Ureter (tissue), 1 donor: ENCODE measurements at places on chromosomes 7 and 10.

DNA sequence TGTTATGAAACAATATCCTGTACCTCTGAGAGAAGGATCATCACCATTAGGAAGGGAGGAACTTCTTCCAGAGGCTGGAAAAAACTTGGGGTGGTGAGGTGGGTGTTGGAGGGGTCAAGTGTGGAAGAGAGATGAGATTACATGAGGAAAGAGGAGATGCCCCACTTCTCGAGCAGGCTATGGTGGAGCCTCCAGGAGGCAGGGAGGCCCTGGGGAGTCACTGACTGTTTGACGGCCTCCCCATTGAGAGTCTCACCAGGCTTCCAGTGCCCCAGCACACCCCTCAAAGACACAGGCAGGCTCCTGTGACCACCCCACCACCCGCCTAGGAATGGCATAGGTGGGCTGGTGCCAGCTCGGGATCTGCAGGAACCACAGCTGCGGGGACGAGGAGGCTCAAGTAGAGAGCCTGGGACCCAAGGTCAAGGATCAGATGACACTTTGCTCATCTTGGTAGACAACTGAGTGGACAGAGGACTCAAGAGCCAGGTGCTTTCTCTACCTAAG lies 185.3 kb upstream of the GDF10 start:
- DNase-seq, result no peak

- no peak for DNase-seq
Observed at GRCh38 chr7:94633687-94634086, 22.2 kb downstream of the SGCE start.

GRCh38 chr10:99041468-99041867 lies 194.2 kb downstream of the HPSE2 start:
- no peak for DNase-seq

DNA sequence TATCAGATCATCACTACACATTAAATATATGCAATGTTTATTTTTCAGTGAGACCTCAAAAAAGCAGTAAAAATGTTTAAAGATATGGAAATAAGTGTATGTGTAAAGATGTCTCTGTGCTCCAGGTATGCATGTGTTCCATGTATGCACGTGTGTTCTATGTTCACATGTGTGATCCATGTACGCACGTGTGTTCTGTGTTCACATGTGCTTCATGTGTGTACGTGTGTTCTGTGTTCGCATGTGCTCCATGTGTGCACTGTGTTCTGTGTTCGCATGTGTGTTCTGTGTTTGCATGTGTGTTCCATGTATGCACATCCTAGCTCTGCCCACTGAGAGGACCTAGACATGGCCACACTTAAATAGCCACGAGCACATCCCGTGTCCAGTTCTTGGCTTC lies 15.6 kb upstream of the PDIA4 start:
- DNase-seq, result no peak

DNA sequence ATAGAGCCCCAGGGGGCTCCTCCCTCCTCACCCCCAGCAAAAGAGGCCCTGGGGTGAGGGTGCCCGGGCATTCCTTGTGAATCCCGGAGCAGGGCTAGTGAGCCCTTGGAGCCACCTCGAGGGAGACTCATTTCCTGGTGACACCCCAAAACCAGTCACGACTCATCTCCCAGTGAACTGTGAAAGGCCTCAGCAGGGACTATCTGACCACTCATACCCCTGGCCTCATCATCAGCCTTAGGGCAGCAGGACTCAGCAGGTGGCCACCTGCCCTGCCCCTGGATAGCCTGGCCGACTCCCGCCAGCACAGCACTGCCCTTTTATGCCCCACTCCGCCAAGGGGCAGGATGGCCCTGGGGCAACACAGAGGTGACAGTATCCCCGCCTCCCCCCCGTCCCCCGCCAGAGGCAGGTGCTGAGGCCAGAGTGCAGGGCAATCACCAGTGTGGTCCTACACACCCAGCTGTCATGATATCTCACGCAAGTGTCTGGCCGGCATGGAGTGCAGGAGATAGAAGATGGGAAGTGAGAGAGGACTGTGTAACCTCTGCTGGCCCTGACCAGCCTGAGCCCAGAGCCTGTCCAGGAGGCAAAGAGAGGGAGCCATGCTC lies 3.2 kb downstream of the SNCG start:
- no peak for DNase-seq
